AG04450 (cell line): ENCODE measurements at places on chromosomes 13 and 19.

GRCh38 chr13:53341144-53341510, 312.5 kb downstream of the OLFM4 start:
- DNase-seq, result no peak

DNA sequence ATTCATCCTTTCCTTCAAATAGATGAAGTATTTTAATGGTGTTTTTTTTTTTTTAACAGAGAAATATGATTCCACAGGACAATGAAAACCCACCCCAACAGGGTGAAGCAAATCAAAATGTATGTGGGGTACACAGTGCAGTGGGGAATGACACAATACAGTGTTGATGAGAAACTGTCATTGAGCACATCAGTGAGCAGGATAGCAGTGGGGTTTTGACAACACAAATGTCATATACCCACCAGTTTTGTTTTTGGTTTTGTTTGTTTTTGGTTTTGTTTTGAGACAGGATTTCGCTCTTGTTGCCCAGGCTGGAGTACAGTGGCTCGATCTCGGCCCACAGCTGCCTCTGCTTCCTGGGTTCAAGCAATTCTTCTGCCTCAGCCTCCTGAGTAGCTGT, 29.2 kb downstream of the ZNF844 start:
- no peak for DNase-seq

DNA sequence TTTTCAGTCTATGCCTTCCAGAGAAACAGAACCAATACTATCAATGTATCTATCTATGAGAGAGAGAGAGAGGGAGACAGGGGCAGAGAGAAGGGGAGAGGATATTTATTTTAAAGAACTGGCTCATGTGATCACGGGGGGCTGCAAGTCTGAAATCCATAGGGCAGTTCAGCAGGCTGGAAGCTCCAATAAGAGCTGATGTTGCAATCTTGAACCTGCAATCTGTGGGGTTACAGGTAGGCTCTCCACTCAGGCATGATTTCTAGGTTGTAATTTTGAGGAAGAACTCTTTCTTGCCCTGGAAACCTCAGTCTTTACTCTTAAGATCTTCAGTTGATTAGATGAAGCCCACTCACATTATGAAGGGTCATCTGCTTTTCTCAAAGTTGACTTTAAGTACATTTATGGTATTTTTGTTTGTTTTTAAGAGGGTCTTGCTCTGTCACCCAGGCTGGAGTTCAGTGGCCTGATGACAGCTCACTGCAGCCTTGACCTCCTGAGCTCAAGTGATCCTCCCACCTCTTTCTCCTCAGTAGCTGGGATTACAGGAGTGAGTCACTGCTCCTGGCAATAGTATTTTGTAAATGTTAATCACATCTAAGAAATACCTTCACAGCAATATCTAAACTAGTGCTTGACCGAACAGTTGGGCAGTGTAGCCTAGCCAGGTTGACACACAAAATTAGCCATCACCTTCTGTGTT, 376.4 kb downstream of the FGF9 start:
- DNase-seq, result peak; percentile 4

GRCh38 chr13:50152655-50153309, 137.5 kb downstream of the KCNRG start:
- DNase-seq, result no peak

DNA sequence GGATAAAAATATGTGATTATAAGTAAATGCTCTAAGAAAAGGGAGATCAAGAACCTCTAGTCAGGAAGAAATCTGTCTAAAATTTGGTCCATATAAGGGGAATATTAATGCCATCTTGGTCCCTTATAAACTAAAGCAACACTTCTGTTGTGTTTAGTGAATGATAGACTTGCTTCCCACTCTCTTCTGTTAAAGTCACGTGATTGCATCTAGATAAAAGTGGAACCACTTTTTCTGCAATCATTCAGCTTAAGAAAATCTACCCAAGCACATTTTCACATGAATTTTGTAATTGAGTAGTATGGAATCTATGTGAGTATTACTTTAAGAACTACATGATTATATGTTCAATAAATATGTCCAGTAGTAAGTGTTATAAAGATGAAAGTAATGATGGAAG, 782.9 kb upstream of the MIR17HG start:
- DNase-seq, result no peak

- DNase-seq, result no peak
Measured at GRCh38 chr13:73987618-73988017, 146.6 kb downstream of the KLF12 start.

GRCh38 chr19:1837625-1838105, 10.6 kb downstream of the REXO1 start:
- DNase-seq, result no peak

GRCh38 chr13:49218493-49219051, 1.6 kb upstream of the MLNR start:
- DNase-seq, result no peak

DNA sequence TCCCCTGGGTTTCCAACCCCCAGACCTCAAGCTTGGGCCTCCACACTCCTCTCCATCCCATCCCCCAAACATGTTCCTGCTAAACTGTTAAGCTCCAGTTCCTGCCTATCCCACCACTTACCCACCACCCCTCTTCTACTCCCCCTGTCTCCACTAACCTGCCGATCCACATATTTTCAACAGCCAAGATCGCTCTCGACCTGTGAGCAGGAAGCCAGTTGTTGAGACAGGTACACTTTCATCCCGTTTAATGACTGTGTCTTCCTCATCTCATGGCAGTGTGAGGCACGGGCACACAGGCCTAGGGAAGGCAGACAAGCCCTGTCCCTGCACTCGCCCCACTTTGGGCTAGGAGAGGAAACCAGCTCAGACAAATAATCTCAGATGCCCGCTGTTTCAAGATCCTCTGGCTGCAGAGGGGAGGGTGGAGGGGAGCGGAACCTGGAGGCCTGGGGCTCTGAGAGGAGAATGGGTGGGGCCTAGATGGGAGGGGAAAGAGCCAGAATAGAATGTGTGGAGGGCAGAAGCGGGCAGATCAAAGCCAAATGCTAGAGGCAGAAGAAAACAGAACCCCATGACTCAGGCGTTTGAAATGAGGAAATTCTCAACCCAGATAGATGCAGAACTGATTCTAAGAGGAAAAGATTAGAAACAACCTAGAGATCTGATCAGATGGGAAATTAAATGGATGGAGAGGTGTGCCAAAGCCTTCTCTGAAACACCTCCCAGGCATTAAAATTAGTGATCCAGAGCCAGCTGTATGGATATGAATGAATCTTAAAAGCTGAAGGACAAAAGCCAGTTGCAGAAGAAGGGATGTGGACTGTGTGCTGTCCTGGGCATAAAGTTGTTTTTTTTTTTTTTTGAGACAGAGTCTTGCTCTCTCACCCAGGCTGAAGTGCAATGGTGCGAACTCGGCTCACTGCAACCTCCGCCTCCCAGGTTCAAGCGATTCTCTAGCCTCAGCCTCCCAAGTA, 16.9 kb upstream of the CYP2S1 start:
- DNase-seq, result peak; percentile 58

DNA sequence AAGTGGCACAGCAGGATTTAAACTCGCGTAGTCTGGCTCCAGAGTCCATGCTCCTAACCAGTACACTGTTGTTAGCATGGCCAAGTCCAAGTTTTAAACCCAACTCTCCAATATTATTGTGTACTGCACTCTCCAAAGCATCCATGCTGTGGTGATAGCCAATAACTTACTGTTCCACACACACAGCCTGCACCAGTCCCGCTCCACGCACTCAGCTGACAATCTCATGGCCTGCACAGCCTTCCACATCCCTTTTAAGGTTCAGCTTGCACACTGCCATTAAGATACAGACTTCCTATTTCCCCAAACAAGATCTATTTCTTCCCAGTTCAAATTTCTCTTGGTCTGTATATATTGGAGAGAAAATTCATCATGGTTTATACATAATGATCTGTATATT, 80.7 kb downstream of the LHFPL6 start:
- DNase-seq, result no peak

GRCh38 chr19:403221-404027, 5.5 kb downstream of the C2CD4C start:
- no peak for DNase-seq

- no peak for DNase-seq
Measured at GRCh38 chr13:32031815-32032370, 319 bp downstream of the FRY start.

DNA sequence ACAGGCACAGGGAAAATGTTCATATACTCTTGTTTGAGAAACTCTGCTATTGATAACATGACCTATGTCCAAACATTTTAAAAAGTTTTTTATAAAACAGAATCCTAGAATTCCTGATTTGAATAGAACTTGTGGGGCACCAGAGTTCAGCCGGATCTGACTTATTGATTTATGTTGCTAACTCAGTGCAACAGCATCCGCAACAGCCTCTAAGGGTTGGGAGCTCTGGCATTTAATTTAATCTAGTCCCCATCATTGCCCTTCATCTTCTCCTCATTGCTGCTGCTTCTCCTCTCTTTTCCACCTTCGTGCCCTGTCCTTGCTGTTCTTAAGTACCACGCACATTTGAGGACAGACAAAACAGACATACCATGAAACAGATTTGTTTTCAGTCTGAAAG, 214.5 kb downstream of the FGF14 start:
- no peak for DNase-seq

GRCh38 chr13:76632401-76633044, 253.7 kb downstream of the KCTD12 start:
- DNase-seq, result no peak

- no peak for DNase-seq
Measured at GRCh38 chr13:27524981-27525975, 74.9 kb upstream of the MTIF3 start.

DNA sequence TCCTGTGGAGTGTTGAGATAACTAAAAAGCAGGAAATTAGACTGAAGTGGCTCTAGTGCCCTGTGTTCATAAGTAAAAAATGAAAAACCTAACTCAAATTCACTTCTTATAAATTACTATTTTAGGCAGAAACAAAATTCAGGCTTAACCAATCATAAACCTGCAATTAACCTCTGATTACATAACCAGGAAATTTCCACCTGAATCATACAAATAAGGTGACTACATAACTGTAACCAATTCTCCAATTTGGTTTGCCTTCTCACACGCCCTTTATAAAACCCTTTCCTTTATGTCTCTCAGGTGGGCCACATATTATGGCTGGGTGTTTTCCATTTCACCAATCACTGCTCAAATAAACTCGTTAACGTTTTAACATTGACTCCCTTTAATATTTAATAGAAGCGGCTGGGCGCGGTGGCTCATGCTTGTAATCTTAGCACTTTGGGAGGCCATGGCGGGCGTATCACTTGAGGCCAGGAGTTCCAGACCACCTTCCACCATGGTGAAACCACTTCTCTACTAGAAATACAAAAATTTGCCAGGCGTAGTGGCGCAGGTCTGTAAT, 22.9 kb upstream of the ZNF724 start:
- DNase-seq, result no peak

DNA sequence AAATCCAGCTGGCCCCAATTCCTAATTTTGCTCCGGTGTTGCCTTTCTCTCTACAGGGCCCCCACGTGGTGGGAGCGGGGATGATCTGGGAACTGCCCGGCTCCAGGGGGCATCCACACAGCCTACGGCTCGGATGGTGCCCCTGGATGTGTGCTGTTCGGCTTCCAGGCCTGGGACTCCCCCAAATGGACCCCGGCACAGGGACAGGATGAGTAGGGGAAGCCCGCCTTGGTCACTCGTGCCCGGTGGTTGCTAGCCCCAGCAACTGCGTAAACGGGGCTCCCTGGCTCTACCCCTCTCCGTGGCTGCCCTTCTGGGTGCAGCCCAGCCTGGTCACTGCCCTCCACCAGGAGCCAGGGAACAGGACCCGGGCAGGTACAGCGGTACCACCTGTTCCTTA, 111.5 kb downstream of the TEX26 start:
- no peak for DNase-seq

- DNase-seq, result no peak
Measured at GRCh38 chr19:46216612-46217011, 12.9 kb upstream of the IGFL1 start.

DNA sequence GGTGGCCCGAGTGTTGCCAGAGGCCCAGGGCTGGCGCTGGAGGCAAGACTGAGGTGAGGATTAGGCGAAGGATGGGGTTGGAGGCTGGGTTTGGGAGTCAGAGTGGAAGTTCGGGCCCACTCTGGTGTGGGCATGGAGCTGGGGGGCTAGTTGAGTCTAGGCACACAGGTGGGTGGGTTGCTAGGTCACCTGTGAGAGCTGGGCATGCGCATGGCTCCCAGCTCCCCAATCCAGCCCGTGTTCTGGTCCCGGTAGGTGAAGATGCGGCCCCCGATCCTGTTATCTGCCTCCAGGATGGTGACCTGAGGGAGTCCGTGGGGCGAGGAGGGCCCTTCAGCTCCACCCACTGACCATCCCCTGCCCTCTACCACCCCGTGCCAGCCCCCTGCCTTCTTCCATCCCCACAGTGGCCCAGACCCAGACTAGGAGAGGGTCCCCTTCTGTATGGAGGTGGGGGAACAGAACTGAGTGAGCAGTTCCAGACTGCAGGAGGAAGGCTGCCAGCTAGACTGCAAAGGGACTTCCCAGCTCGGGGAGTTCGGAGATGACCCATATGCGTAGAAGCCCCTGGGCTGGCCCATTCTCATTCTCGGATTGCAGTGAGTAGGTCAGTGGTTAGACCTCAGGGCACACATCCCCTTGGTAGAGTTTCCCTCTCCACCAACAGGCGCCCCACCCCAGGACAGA, 1.7 kb downstream of the IL4I1 start:
- DNase-seq, result no peak

DNA sequence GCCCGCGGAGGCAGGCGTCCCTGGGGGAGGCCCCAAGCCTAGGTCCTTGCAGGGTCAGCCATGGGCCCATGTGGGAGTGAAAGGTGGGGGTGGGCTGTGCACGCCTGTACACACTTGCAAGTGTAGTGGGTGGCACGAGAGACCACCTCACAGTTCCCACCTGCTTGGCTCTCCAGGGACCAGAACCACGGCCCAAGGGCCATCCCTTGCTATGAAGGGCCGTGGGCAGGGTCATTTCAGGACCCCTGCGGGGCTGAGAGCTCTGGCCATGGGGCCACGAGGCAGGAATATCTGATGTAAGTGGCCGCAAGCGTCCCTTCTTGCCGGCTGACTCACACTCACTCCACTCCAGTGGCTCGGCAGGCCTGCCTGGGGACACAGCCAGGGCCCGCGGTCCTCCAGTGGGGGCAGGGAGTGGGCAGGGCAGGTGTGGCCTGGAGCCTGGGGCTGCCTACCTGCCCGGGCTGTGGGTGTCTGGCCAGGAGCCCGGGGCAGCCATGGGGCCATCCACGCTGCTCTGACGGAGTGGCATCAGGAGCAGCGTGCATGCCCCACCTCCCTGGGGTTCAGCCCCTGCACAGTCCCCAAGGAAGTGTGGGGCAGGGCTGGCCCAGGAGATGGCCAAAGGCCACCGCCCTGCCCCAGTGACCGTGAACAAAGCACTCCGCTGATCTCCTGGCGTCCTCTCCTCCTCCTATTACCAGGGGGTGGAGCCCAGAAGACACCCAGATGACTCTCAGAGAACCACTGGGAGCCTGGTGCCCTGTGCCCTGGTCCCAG, 8.6 kb upstream of the MKNK2 start:
- no peak for DNase-seq

GRCh38 chr13:37143911-37144310, 38.4 kb upstream of the CSNK1A1L start:
- no peak for DNase-seq

GRCh38 chr13:81487151-81487550, 1146.2 kb upstream of the SPRY2 start:
- no peak for DNase-seq

GRCh38 chr19:19159534-19159933, 10.5 kb downstream of the MEF2B start:
- DNase-seq, result no peak

GRCh38 chr13:41487222-41487621, 29.9 kb downstream of the RGCC start:
- DNase-seq, result no peak
